Activated T-cell treated with anti-CD3 and anti-CD28 coated beads for 4 hours (primary cell): ENCODE measurements at places on chromosomes 1 and 21.

DNA sequence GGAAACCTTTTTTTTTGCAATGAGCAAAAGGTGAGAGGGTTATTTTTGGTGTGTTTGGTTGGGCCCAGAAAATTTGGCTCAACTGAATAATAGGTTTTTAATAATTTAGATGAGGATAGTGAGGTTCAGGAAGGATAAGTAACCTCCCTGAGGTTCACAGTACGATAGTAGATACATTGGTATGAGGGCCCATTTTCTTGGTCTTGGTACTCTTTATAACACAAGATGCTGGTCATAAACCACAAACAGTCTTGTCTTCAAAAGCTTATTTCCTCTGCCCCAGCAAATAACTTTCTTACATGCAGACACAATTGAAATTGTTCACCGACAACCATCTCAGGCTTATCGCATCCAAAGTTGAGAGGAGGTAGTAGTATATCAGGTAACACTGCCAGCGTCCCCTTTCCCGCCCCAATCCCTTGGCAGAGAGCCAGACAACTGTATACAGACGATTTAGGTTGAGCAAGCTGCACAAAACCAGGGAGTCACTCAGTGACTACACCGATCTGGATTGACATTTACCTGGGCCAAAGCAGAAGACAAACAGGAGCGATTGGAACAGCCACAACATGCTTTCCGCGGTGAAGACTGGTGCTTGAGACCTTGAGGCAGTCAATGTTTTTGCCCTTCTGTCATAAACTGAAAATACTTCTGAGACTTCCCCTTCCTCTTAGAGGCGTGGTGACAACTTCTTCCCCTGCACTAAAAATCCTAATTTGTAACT lies at the start of gene SLAMF6:
Gene SLAMF6, minus strand, starts transcription at position 634 of the 724 bp plus-strand sequence. Its CDS starts 63 bp downstream, at position 571.
- peak; percentile 29 for DNase-seq

- no peak for DNase-seq
These were observed 10.8 kb downstream of the NHLH1 start for GRCh38 chr1:160377585-160378206.

GRCh38 chr1:94418664-94419655 lies 771 bp downstream of the ABCD3 start:
- DNase-seq, result peak; percentile 10

- no peak for DNase-seq
These were observed 265.8 kb downstream of the NFIA start for GRCh38 chr1:61348025-61348665.

DNA sequence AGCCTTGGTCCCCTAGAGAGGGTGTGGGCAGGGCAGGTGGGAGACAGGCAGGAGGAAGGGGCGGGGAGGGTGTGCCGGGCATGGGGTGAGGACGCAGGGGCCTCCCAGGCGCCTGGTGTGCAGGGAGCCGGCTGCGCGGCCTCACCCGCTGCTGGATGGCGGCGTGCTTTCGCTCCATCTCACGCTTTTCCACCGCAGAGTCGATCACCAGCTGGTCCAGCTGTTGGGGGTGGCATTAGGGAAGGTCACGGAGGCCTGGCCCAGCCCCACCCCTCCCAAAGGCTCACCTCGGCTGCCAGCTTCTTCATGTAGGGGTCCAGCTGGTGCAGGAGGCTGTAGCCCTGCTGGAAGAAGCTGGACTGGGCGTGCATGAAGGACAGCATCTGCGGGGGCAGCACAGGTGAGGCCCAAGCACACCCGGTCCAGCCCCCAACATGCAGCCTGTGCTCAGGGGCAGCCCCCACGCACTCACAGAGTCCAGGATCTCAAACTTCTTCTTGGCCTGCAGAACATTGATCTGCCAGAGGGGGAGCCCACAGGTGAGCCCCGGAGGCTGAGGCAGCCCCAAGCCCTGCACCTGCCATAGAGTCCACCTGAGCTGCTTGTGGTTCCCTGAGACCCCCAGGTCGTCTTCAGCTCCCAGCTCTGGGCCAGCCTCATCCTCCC lies 7.9 kb downstream of the ACAP3 start:
- no peak for DNase-seq

- DNase-seq, result no peak
These were observed 8.5 kb upstream of the TTC22 start for GRCh38 chr1:54809496-54810074.

DNA sequence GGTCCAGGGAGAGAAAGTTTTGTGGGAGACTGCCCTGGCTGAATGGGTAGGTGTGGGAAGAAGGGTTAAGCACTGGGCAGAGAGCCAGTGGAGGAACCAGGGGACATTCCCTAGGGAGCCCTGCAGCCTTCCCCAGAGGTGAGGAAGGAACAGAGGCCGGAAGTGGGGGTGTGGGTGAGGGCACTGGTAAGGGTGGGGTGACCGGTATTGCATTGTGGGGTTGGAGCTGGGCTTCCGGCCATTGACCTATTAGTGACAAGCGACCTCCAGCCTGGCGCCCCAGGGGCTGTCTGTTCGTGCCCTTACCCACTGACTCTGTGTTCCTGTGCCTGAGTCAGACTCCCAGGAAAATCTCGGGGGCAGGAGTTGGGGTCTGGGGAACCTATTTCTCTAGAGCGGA lies 3.5 kb upstream of the TSPAN1 start:
- no peak for DNase-seq

GRCh38 chr1:159510229-159510541 lies 25.6 kb downstream of the OR10J5 start:
- DNase-seq, result no peak
